ENCODE measurements at places on chromosomes 12 and 14. TPM values are rescaled to one million over a fixed set of nuclear protein-coding genes. Genes with fewer than 3 reads are reported as not detected.
A peak's percentile ranks its signal among the peaks of the same experiment; 100 is the strongest.

Gene FGF23
- 4.3 TPM for total RNA-seq

Gene DACT1
- total RNA-seq, result 50.8 TPM

Gene GSC
- 0.96 TPM for total RNA-seq

Gene NRIP2
- 0.48 TPM for total RNA-seq

Gene P3H3
- 74.6 TPM for total RNA-seq

Gene KRT6A
- 701 TPM for total RNA-seq

Gene CLEC6A
- 3.9 TPM for total RNA-seq

Gene MEG3
- total RNA-seq, result 815 TPM

DNA sequence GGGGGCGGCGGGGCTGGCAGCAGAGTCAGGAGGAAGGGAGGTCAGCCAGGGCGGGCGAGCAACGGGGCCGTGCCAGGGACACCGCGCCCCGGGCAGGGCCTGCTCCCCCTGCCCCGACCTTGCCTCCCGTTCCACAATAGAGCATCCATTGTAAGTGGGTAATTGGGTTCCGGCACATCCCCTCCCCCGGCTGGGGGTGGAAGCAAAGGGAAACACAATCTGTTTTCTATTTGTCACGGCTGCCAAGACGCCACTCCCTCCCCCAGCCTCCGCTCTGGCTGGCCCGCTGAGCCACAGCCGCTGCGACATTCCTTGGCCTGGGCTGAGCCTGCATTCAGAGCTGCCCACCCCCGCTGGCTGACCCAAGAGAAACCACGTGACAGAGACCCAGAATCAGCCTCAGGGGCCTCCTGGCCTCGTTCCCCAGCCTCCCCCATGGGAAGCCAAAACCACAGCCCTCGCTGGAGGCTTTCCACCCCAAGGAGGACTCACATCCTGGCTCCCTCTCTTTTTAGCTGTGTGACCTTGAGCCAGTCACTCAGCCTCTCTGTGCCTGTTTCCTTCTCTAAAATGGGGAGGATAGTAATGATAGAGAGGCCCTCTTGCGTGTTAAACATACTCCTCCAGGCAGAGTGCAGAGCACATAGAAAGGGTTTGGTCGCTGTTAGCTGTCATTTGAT is 117.6 kb downstream of the SCARB1 start:
- DNase-seq, result peak; percentile 90

GRCh38 chr12:64072916-64073575 is 149.1 kb downstream of the KICS2 start:
- no peak for DNase-seq

DNA sequence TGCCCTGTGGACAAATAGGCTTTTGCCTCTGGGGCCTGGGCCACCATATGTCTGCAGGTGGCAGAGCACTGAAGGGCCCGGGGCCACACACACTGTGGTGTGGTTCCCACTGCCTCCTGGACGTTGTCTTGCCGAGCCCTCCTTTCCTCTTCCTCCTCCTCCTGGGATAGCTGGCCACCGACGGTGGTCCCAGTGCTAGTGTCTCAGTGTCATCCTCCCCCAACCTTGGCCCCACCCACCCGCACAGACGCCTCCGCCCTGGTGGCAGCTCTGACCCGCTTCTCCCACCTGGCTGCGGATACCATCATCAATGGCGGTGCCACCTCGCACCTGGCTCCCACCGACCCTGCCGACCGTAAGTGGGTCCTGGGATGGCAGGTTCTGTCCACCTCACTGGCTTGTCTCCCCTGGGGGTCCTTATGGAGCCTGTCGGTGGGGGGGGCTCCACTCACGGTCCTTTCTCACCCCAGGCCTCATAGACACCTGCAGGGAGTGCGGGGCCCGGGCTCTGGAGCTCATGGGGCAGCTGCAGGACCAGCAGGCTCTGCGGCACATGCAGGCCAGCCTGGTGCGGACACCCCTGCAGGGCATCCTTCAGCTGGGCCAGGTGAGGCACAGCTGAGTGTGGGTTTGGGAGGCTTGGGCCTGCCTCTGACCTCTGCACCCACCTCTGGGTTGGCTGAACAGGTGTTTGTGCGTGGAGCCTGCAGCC is 23.5 kb downstream of the HIP1R start:
- DNase-seq, result no peak

DNA sequence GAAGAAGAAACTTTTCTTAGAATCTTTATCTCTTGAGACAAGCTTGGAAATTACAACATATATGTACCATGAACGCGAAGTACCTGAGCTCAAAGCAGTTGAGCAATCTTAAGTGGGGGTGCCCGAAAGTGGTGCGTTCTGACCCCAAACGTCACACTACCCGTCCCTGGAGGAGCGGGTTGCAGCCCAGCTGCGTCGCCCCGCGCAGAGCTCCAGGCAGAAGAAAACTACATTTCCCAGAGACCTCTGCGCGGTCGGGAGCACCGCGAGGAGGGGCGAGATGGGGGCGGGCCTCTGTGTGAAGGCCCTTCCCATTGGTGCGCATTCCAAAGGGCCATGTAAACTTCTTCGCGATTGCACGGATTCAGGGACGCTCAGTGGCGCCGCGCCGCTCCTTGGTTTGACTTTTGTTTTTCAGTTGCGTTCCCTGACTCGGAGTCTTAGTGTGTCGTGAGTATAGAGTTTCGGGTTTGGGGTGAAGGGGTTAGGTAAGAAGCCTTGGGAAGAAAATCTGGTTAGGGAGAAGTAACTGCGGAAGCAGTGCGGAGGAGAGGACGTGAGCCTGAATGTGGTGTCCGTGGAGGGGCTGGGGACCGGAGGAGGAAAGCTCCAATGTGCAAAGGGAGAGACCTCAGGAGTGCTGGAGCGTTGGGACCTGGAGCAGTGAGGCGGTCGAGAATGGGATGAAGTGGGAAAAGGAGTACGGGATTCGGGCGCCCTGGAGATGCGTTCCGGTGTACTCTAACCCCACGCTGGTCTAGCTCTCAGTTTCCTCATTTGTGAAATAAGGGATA is at the start of gene CCDC77:
TSS of gene CCDC77 (plus strand) at position 410 of the 794 bp plus-strand sequence. CDS start 7,740 bp downstream, outside the sequence.
- peak; percentile 97 for DNase-seq

- DNase-seq, result no peak
These were observed 77.3 kb downstream of the GLT1D1 start for GRCh38 chr12:128930606-128931005.

- DNase-seq, result no peak
These were observed 36.4 kb upstream of the AEBP2 start for GRCh38 chr12:19402743-19403431.

GRCh38 chr12:117733549-117733805 is 235.3 kb downstream of the KSR2 start:
- no peak for DNase-seq

GRCh38 chr12:87809916-87810315 is 219.3 kb downstream of the C12orf50 start:
- no peak for DNase-seq

GRCh38 chr12:96237035-96237434 is 42.9 kb downstream of the ELK3 start:
- DNase-seq, result no peak

GRCh38 chr12:44777044-44777443 is 99.1 kb downstream of the NELL2 start:
- DNase-seq, result no peak

GRCh38 chr12:30806989-30807694 is 52.4 kb upstream of the CAPRIN2 start:
- DNase-seq, result peak; percentile 71

GRCh38 chr12:75960086-75960910 is 71.3 kb downstream of the PHLDA1 start:
- DNase-seq, result no peak

DNA sequence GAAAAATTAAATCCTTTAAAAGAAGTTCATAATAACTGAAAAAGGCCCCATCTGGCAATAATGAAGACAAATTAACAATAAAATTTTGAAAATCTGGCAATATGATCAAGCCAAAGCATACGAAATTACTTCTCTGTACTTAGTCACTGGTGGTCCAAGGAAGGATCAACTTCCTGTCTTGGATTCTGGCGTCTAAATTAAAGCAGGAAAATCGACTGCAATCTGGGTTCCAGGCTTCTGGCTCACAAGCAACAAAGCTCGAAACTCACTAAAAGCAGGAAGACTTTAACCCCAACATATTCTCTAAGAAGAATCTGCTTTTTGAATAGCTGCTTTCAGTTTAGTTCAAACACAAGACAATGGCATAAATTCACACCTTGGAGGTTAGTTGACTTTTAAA is 49.7 kb downstream of the LRIG3 start:
- no peak for DNase-seq

DNA sequence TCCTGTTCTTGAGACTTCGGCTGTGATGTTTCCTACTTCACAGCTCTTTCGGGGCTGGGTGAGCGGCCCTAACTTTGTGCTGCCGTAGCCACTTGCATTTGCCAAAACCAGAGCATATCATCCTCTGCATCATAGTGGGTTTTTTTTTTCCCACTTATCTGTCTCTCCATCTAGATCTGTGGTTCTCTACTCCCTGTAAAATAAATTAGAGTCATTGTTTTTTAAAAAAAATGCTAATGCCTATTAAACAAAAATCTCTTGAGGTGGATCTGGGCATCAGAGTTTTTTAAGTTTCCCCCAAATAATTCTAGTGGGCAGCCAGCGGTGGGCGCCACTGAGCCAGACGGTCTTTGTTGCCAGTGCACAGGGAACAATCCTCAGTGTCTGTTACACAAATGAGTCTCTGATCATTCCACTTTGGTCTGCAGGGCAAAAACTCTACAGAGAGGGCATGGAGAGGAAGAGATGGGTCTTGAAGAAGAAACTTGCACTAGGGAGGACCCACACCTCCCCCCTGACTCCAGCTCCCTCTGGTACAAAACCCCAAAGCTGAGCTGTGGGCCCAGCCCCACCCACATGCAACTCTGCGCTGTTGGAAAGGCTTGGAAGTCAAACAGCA is 62.4 kb upstream of the BCL2L14 start:
- no peak for DNase-seq

DNA sequence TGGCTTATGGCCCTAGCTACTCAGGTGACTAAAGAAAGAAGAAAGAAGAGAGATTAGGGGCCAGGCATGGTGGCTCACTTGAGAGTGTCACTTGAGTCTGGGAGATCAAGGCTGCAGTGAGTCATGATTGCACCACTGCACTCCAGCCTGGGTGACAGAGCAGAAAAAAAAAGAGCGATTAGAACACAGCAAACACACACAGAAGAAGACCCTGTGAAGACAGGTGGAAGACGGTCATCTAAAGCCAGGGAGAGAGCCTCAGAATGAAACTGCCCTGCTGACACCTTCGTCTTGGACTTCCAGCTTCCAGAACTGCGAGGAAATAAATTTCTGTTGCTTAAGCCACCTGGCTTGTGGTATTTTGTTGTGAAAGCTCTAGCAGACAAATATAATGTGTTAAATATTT is 17.5 kb upstream of the PPP1CC start:
- no peak for DNase-seq

- DNase-seq, result no peak
These were observed 115.2 kb upstream of the PELI2 start for GRCh38 chr14:56002876-56003625.

- no peak for DNase-seq
These were observed 171.9 kb downstream of the CCDC59 start for GRCh38 chr12:82186282-82186681.

DNA sequence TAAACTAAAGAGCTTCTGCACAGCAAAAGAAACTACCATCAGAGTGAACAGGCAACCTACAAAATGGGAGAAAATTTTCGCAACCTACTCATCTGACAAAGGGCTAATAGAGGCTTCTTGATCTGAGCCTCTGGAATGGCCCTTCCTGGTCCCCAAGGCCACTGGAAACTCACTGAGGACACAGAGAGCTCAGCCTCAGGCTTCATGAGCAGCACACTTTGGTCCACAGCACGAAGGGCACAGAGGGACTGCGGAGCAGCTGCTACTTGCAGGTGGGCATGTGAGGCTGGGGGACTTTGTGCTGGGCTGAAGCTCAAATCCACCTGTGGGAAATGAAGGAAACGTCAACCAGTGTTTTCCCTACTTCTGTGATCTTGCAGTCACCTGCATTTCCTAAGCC is 27.4 kb downstream of the PZP start:
- DNase-seq, result no peak

DNA sequence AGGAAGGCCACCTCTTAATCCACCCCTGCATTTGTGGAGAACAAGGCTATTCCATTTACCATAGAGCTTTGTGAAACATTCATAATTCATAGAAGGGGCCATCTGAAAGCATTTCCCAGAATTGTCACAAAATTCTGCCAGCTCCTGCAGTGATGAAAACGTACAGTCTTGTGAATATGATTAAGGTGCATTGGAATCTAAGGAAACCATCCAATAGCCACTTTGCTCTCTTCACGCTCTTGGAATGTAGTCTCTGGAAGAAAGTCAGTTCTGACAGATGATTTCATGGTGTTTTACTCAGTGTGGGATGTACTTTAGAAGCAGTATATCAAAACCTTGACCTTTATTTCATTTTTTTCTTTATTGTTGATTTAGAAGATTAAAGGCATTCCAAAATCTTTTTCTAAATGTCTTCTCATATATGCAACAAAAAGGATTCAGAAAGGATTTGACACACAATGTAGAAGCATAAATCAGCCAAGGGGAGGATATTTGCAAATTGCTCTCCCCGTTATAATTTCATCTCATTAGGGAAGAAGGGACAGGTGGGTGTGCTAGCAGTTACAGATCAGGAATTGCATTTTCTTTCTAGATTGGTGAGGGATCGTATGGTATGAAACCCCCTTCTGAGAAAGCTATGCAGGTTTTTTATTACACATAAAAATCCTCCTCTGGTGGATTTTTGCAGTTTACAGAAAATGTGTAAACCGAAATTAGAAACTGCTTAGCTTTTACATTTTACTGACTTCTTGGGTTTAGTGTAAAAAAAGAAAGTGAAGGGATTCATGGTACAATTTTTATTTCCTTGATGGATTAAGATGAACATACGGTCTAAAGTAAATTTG is 390.2 kb downstream of the LRIG3 start:
- DNase-seq, result peak; percentile 87

DNA sequence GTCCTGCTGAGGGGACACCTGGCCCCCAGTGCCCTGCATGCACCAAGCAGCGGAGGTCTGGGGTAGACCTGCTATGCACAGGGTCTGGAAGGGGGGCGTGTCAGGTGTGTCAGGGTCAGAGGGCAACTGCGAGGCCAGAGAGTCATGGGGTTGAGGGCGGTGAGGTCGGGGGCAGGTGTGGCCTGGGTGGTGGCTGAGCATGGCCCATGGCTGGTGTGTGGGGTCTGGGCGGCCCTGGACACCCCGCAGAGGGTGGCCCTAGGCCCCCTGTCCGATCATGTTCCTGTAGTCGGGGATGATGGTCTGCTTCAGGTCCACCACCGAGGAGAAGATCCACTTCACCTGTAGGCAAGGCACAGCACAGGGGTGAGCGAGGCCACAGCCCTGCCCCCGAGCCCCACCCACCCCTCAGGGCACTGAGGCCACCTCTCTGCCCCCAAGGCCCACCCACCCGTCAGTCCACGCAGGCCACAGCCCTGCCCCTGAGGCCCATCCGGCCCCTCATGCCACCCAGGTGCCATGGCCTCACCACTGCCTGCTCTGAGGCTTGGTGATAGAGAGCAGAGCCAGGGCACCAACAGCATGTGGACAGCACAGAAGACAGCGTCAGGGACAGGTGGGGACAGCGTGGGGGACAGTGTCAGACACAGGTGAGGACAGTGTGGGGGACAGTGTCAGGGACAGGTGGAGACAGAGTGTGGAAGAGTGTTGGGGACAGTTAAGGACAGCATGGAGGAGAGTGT is 211.3 kb downstream of the TMEM121 start:
- DNase-seq, result no peak

All from umbilical cord (tissue), 2 donors.